ENCODE measurements at places on chromosomes 7 and 10. TPM values are rescaled to one million over a fixed set of nuclear protein-coding genes. Genes with fewer than 3 reads are reported as not detected.

EPC1 gene
- 35.2 TPM for total RNA-seq

MARVELD1 gene
- total RNA-seq, result 21.3 TPM

EBF3 gene
- 37.7 TPM for total RNA-seq

TACC2 gene
- total RNA-seq, result 24.3 TPM

TMEM196 gene
- not detected for total RNA-seq

VIPR2 gene
- 0.38 TPM for total RNA-seq

PROSER2 gene
- total RNA-seq, result 4.9 TPM

CALML3 gene
- total RNA-seq, result not detected

OR6V1 gene
- total RNA-seq, result not detected

NEBL gene
- total RNA-seq, result 5.9 TPM

NUPR2 gene
- total RNA-seq, result not detected

LRRTM3 gene
- not detected for total RNA-seq

PAX4 gene
- not detected for total RNA-seq

AGR2 gene
- not detected for total RNA-seq

ACBD7 gene
- total RNA-seq, result 0.75 TPM

LRMDA gene
- total RNA-seq, result 92.1 TPM

PGAM2 gene
- total RNA-seq, result 4.3 TPM

GRM3 gene
- total RNA-seq, result not detected

CACNB2 gene
- total RNA-seq, result 0.16 TPM

PON3 gene
- total RNA-seq, result 4.3 TPM

ICA1 gene
- total RNA-seq, result 20.9 TPM

FXYD4 gene
- total RNA-seq, result not detected

OR2A42 gene
- not detected for total RNA-seq

PBLD gene
- 15.4 TPM for total RNA-seq

TRPV5 gene
- not detected for total RNA-seq

PIP gene
- not detected for total RNA-seq

STAG3 gene
- total RNA-seq, result 3.6 TPM

NXPH1 gene
- not detected for total RNA-seq

All from subcutaneous adipose tissue (tissue), 4 donors.